ENCODE measurements at places on chromosomes 12 and 14.
A peak's percentile ranks its signal among the peaks of the same experiment; 100 is the strongest.

DNA sequence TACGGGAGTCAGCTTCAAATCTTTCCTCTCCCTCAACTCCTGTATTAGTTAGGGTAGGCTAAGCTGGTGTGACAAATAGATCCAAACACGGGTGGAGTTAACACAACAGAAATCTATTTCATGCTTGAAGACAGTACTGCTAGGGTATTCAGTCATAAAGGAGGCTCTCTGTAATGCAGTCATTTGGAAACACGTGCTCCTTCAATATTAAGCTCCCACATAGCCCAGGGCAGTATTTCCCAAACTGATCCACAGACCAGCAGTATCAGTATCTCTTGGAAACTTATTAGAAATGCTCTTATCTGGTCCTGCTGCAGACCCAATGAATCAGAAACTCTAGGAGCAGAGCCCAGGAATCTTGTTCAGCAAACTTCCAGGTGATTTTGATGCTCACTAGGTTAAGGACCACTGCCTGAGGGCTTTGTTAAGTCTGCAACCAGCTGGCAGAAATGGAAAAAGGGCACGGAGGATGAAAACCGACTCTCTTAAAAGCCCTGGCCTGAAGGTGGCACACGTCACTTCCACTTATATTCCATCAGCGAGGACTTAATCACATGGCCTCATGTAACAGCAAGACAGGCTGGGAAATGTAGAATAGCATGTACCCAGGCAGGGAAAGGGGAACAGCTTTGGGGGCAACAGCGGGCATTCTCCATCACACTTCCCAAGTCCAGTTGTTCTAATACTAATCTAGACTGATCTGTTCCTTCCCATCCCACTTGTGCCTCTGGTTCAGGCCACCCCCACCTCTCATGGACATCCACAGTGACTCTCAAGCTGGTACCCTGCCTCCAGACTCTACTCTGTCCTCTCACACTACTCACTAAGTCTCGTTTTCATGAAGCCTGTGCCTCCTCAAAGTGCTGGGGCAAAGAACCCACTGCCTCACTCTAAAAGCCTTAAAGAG, 38.2 kb upstream of the RIC8B start:
- DNase-seq, result no peak

- DNase-seq, result peak; percentile 75
These were observed 250.1 kb downstream of the NUAK1 start for GRCh38 chr12:105888696-105889095.

DNA sequence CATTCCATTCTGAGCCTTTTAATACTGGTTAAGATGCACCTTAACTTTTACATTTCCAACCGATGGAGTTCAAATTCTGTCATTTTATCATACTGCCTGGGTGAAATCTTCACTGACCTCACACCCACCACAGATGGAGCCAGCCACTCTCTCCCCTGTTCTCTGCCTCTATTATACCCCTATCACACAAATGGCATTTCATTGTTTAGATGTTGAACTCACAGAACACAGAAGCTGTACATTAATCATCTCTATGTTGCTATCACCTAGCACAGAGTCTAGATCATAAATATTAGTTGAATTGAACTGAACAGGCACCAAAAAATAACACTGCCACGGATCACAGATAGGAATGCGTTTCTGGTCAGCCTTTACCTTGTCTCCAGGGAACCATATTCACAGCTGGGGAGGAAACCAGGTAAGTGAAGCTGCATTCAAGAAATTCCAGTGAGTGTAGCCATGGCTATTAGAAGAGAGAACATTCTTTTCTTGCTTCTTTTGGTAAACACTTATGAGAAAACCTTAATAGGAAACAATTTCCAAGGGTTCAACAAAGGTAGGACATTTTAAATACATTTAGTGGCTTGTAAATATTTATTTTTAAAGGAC, 194.9 kb upstream of the RMST start:
- DNase-seq, result no peak

GRCh38 chr14:94395282-94395887, 7.0 kb upstream of the SERPINA1 start:
- no peak for DNase-seq

- no peak for DNase-seq
These were observed 30.1 kb downstream of the P2RX4 start for GRCh38 chr12:121240062-121240420.
